ENCODE measurements at places on chromosomes 6 and 20.

GRCh38 chr20:54548849-54549248 is 73.5 kb downstream of the DOK5 start:
- no peak for DNase-seq

DNA sequence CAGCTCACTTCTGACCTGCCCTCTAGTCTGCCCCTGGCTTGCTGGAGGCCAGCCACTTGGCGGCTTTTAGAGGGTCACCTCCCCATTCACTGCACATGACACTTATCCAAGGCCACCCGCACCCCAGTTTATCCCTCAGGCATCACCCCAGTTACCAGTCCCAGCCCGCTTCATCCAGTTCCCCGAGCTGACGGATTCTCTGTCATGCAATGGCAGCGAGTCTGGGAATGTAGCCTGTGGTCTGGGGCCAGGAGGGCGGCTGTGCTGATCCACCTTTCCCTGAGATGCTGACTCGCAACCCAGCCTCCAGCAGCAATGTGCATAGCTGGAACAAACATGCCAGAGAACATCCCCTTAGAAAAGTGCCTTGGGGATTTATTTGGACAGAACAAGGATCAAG is 25.8 kb downstream of the SYNDIG1 start:
- no peak for DNase-seq

DNA sequence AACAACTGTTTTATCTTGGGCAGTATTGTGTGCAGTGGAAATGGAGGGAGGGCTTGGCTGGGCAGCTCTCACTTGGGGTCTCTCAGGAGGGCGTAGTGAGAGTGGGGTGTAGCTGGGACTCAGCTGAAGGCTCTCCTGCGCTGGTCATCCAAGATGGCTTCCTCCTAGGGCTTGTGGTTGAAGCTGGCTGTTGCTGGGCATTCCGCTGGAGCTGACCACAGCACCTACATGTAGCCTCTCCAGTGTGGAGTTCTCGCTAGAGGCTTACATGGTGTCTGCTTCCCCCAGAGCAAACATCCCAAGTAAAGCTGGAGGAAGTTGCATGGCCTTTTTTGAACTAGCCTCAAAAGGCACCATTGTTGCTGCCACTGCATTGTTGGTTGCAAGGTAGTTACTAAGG is 344.1 kb upstream of the MARCKS start:
- DNase-seq = no peak

DNA sequence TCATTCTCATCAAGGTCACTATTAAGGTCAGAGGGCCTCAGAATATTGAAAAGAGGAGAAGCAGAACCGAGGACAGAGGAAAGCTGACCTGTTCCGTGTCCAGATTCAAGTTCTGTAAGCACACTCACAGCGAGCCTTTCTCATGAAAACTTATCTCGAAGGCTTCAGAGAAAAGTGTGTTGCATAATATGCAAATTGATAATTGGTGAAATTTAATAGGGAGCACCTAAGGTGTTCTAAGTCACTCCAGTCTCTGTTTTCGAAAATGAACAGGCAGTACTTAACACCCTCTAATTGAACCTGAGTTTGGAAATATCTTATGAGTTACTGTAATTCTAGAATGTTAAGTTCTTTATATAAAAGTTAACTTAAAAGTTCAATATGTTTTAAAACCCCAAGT is 181.2 kb upstream of the PDE10A start:
- DNase-seq = no peak

- no peak for DNase-seq
Measured at GRCh38 chr20:24983896-24984295, 8.7 kb downstream of the APMAP start.

DNA sequence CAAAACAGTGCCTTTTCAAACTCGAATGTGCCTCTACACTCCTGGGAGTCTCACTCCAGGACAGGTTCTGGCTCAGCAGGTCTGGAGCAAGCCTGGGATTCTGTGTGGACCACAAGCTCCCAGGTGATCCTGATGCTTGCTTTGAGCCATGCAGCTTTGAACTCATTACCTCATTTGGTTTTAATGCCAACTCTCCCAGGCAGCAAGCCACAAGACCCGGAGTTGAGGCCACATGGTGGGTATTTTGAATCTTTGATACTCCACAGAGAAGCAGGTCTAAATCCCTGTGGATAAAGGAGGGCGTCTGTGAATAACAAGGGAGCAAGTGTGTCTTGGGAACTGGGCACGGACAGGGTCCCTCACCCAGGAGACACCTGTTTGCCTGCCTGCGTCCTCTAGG is 205.4 kb upstream of the CST7 start:
- no peak for DNase-seq

GRCh38 chr6:123994891-123995635 is 191.4 kb downstream of the NKAIN2 start:
- no peak for DNase-seq

DNA sequence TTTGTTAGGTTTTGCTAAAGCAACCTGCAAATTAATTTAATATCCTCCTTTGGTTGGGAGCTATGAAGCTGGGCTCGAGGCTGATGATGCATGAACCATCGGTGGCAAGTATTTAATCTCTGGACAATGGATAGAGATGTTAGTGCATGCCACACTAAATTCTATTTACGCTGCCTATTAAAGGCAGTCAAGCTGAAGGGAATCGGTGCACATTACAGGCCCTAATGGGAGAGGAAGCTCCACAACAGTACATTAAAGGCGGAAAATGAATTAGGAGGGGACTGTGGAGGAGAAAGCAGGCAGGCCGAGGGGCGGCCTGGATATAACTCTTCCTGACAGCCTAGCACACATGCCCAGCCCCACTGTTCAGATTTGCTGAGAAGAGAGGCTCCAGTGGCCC is 132.4 kb upstream of the MAFB start:
- no peak for DNase-seq

DNA sequence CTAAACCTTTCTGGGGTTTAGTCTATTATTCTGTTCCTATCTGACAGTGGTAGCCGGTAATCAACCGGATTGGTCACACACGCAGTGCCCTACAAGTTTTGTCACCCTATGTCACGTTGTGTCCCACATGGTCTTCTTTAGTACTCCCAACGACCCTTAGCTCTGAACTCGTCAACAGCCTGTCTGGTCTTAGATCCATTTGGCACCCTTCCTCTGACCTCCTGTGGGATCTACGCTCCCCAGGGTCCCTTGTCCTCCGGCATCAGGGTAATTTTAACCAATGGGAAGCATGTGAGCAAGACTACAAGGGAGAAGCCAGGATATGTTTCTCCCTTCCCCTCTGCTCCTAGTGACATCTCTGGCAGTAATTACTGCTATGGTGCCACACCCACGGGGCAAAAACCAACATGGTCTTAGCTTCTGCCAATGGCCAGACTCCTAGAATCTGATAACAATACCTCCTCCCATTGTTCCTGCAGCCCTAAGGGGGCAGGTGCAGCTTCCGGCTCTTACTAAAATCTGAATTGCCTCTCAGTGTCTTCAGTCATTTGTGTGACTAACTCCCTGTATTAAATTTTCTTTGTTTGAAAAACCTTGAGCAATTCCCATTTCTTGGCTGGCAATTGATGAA is 56.6 kb downstream of the MAFB start:
- DNase-seq = no peak

GRCh38 chr6:5623769-5624168 is 362.5 kb downstream of the FARS2 start:
- no peak for DNase-seq

DNA sequence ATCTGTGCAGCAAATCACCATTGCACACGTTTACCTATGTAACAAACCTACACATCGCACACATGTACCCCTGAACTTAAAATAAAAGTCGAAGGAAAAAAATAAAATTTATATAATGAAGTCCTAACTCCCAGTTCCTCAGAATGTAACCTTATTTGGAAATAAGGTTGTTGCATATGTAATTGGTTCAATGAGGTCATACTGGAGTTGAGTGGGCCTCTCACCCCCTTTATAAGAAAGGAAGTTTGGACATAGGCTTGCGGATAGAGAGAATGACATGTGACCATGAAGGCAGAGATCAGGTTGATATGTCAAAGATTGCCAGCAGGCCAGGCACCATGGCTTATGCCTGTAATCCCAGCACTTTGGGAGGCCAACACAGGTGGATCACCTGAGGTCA is 16.1 kb upstream of the ZBTB22 start:
- DNase-seq = no peak

GRCh38 chr20:36098364-36098763 is 56.2 kb upstream of the EPB41L1 start:
- DNase-seq = no peak

- no peak for DNase-seq
Measured at GRCh38 chr20:46139908-46140482, 21.9 kb downstream of the CD40 start.

GRCh38 chr6:4728926-4729325 is 47.3 kb upstream of the CDYL start:
- no peak for DNase-seq

- DNase-seq = no peak
Measured at GRCh38 chr6:148776321-148777308, 29.8 kb downstream of the UST start.

GRCh38 chr20:58565461-58566175 is 50.4 kb upstream of the APCDD1L start:
- no peak for DNase-seq

- no peak for DNase-seq
Measured at GRCh38 chr6:113425977-113426660, 431.0 kb upstream of the MARCKS start.

DNA sequence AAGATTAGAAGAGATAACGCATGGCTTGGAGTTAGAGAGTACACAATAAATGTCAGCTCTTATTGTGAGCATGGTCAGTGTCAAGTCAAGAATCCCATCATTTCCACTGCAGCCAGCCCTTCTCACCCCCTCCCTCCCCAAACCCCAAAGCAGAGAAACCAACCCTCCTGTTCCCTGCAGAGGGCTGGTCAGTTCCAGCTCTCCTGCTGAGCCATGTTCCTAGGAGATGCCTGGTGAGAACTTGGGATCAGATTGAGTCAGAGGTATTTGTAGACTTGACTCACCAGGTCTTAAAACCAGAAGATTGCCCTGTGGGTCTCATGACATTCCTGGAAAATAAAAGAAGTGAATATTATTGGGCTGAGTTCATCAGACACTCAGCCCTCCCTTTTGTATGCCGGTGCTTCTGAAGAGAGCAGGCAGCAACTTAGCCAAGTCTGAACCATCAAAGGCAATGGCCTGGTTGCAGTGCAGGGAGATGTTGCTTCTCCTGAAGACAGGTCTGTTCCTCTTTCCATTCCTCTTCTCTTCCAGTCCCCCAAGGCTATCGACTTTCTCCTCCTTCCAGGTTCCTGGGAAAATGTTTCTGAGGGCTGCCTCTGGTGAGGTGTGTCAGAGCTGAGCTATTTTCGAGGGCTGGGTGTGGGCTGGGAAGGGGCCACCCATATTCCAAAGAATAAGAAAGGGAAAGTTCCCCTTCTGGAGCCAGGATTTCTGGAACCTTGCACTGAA is 278.2 kb upstream of the SUPT3H start:
- no peak for DNase-seq

DNA sequence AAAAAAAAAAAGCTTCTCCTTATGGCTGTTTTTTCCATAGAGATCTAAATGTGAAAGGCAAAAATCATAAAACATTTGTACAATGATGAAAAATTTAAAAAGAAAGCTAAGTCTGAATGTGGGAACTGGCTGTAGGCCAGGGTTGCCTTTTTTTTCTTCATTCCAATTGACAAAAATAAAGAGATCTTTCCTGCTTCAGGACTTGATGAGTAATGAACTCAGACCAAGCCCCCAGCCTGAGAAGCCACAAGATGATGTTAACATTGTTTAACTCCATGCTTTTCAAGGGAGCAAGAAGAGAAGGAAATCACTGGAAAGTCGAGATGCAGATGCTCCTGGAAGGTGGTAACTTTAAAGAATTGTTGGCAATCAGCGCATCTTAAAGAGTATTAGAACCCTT is 41.4 kb downstream of the TRMT6 start:
- DNase-seq = no peak

DNA sequence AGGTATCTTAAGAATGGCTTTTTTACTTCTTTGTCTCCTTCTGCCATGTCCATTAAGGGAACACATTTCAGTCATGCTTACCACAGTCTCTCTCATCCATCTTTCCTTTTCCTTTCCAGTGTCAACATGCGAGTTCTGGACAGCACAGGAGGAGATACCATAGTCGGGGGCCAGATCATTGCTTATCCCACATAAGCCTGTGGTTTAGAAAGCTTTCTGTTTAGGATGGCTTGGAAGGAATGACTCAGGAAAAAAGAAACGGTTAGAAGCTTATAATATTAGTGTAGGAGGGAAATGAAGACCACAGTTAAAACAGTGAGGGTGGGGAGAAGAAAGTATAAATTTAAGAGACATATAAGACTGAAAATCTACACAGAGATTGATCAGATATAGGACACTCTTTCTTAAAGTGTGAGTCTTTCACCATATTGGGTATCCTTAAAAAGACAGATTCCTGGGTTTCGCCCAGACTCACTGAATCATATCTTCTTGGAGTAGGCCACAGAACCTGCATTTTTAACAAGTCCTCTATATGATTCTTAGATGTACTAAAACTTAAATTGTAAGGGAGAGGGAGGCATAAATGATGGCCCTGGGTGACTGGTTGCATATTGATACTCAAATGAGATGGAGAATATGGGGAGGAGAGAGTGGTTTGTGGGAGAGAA is 36.1 kb downstream of the DSE start:
- DNase-seq = no peak

GRCh38 chr6:109795994-109796555 is 105.0 kb downstream of the FIG4 start:
- DNase-seq = no peak

DNA sequence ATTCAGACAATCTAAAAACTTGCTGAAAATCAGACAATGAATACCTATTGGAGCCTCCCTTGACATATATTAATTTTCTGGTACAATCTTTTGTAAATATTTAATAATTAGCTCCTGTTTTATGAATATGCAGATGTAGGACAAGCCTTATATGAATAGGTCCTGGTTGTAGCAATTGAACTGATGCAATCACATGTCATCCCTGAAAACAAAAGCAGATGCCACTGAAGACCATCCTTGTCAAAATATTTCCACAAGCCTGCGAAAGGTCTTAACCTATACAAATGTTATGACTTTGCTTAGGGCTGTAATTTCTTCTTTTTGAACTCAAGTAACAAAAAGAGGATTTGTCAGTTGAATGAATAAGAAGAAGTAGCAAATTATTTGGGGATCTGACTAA is 722.1 kb downstream of the EYS start:
- DNase-seq = no peak

GRCh38 chr20:44010162-44010704 is 95.6 kb downstream of the TOX2 start:
- DNase-seq = no peak

GRCh38 chr6:142507065-142507464 is 205.3 kb downstream of the ADGRG6 start:
- no peak for DNase-seq

GRCh38 chr6:4820704-4821276 is 44.6 kb downstream of the CDYL start:
- DNase-seq = no peak

GRCh38 chr20:64030371-64031134 is 5.4 kb upstream of the C20orf204 start:
- DNase-seq = no peak

GRCh38 chr6:151493161-151493803 is 535 bp upstream of the CCDC170 start:
- DNase-seq = no peak

- DNase-seq = no peak
Measured at GRCh38 chr6:56708810-56709597, 66.3 kb upstream of the DST start.

All from stimulated activated CD4-positive, alpha-beta T cell treated with anti-CD3 and anti-CD28 coated beads, Interleukin-2, amount 100 ng/mL, for 48 hours (primary cell).